ENCODE measurements at places on chromosomes 13 and 19. TPM values are rescaled to one million over a fixed set of nuclear protein-coding genes. Genes with fewer than 3 reads are reported as not detected.

KANK3 gene
- total RNA-seq = 13.1 TPM

PSG2 gene
- total RNA-seq = not detected

KLK7 gene
- not detected for total RNA-seq

CD209 gene
- 7.6 TPM for total RNA-seq

ATP8B3 gene
- 0.78 TPM for total RNA-seq

CRX gene
- not detected for total RNA-seq

CFAP97D2 gene
- not detected for total RNA-seq

SIGLEC9 gene
- 1.4 TPM for total RNA-seq

CYP2A6 gene
- not detected for total RNA-seq

ZNF98 gene
- not detected for total RNA-seq

- no peak for DNase-seq
Measured at GRCh38 chr19:4234862-4235201, 5.5 kb downstream of the EBI3 start.

GRCh38 chr19:52896431-52897137 is 851 bp downstream of the ZNF320 start:
- no peak for DNase-seq

DNA sequence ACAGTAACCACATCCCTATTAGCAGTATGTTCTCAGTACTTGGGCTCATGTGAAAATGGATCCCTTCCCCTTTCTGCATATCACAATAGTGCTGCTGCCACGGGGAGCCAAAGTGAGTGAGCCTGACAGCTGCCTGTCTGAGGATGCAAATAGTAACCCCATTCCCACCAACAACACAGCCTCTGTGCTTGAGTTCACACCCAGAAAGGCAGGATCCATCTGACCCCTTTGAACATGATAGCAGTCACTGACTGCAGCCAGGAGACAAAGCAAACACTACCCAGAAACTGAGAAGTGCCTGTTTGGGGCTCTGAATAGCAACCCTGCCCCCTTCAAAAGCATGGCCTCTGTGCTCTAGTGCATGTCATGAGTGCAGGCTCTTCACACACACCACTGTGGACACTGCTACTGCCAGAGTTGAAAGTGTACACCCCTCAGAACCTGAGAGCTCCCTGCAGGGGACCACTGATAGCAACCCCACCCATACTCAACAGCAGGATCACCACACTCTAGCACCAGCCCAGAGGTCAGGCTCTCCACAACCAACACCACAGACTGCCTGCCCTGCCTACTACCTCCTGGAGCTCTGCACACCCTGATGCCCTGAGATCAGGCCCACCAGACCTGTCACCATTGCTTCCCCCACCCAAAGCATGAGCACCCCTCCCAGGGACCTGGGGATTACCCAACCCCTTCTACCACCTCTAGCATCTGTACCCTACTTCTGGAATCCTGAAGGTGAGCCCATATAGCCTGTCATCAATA is 1563.5 kb upstream of the PRR20A start:
- DNase-seq = no peak

DNA sequence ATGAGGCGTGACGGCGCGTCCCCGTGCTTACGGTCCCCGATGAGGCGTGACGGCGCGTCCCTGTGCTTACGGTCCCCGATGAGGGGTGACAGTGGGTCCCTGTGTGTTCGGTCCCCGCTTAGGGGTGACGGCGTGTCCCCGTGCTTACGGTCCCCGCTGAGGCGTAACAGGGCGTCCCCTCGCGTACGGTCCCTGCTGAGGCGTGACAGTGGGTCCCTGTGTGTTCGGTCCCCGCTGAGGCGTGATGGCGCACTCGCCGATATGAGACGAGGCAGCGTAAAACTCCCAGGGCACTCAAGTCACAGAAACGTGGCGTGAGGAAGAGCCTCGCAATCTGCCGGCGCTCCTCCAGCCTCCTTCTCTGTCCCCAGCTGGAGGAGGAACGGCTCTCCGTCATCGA is 20.9 kb downstream of the CFAP97D2 start:
- no peak for DNase-seq

GRCh38 chr19:8304841-8305621 is 3.1 kb downstream of the CD320 start:
- peak; percentile 46 for DNase-seq

- no peak for DNase-seq
Measured at GRCh38 chr19:49056101-49056901, 1.2 kb downstream of the CGB7 start.

- DNase-seq = no peak
Measured at GRCh38 chr13:32036757-32037156, 5.2 kb downstream of the FRY start.

- no peak for DNase-seq
Measured at GRCh38 chr19:51807111-51807701, 12.2 kb downstream of the FPR3 start.

DNA sequence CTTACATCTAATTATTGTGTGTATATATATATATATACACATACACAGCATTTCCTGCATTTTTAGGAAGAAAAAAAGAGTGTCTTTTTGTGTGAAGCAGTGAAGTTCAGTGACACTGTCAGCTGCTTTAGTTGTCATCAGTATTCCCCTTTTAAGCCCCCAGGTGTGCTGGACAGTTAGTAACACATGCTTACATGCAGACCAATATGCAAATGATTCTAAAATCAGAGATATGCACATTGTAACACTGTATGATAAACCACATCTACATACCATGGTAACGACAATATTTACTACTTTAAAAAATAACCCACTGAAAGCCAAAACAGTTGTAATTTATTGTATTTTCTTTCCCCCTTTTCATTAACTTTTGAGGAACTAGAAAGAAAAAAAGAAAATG is 16.8 kb downstream of the LHFPL6 start:
- no peak for DNase-seq

- DNase-seq = no peak
Measured at GRCh38 chr13:93774506-93774905, 547.9 kb downstream of the GPC6 start.

GRCh38 chr19:9075064-9075949 is 11.6 kb upstream of the OR1M1 start:
- peak; percentile 78 for DNase-seq

DNA sequence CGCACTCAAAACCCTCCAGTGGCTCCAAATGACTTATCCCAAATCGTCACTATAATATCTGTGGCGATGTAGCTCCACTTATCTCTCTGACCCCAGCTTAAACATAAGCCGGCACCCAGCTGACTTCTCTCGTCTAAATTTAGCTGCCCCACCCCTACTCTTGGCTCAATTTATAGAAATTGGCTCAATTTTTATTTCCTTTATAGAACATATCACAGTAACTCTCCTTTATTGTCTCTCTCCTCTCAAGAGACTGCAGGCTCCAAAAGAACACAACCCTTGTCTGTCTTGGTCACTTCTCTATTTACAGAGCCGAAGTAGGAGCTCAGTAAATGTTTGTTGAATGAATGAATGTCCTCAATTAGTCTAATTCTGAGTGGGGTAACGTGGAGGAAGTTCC is 805 bp downstream of the ZNF784 start:
- DNase-seq = no peak

GRCh38 chr13:73844986-73845385 is 289.2 kb downstream of the KLF12 start:
- no peak for DNase-seq

- DNase-seq = no peak
Measured at GRCh38 chr13:20349564-20350381, 117.7 kb upstream of the GJB6 start.

- no peak for DNase-seq
Measured at GRCh38 chr19:38741670-38742069, 2.6 kb downstream of the CAPN12 start.

- no peak for DNase-seq
Measured at GRCh38 chr19:3816566-3817218, 30.5 kb upstream of the MATK start.

- no peak for DNase-seq
Measured at GRCh38 chr13:90477216-90477615, 870.3 kb upstream of the MIR17HG start.

DNA sequence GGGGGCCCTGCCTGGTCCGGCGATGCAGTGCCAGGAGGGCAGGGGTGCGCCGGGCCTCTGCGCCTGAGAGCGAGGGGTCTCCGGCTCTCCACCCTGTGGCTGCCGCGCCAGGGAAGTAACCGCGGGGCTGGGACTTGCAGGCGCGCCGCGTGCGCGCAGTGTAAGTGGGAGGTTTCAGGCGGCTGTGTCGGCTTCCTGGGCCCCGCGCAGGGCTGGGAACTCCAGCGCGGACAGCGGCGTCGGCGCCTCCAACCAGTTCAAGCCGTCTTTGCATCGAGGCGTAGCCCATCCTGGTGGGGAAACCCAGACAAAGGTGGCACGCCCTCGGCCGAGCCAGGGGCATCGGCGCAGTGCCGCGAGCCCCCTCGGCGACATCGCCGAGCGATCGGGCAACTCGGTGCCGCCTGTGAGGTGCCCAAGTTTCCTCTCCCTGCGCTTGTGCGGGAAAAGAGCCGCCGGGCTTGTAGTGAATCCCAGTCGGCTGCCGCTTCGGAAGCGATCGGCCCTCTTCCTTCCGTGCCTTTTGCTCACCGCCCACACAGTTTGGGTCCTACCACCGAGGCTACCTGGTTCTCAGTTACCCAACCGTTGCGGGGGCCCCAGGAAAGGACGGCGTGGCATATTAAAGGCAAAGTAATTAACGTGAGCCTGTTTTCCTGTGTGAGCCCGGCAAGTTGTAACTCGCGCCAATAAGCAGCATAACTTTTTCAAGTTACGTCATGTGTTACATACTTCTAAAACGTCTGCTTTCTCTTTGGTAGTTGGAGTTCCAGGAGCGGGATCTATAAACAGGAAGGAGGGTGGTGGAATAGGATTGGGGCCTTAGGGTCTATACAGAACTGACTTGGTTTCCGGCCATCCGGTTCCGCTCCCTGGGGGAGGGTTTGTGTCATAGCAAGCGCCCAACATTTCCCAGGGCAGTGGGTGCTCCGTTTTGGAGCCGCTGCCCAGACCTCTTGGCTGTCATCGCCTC is 1.2 kb downstream of the LRCH1 start:
- DNase-seq = peak; percentile 88

GRCh38 chr19:16144216-16144581 is 714 bp downstream of the HSH2D start:
- DNase-seq = no peak

- peak; percentile 55 for DNase-seq
Measured at GRCh38 chr13:112255550-112256120, 120.5 kb upstream of the SPACA7 start.

GRCh38 chr13:26811581-26811980 is 51.0 kb upstream of the GPR12 start:
- DNase-seq = no peak

GRCh38 chr19:8585894-8586750 is 8.9 kb upstream of the MYO1F start:
- DNase-seq = peak; percentile 89

GRCh38 chr13:93903909-93904308 is 575.6 kb downstream of the DCT start:
- DNase-seq = no peak
